ENCODE measurements at places on chromosomes 3 and 15.

- DNase-seq: no peak
These were observed 148.4 kb downstream of the B3GALNT1 start for GRCh38 chr3:160956785-160957184.

DNA sequence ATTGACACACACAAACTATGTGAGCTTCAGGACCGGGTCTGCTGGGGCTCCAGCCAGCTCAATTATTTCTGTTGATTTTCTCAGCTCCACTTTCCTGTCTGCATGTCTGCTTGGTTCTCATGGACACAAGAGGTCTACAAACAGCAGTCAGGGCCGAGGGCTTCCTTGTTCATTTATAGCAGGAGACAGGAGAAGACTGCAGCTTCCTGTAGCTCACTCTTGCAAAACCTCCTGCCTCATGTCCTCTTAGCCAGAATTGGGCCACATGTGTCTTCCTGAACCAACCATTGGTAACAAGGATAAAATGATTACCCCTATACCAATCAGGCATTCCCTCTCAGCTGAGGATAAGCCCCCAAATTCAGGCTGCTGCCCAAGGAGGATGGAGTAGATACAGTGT is 182.8 kb downstream of the TLE3 start:
- no peak for DNase-seq

DNA sequence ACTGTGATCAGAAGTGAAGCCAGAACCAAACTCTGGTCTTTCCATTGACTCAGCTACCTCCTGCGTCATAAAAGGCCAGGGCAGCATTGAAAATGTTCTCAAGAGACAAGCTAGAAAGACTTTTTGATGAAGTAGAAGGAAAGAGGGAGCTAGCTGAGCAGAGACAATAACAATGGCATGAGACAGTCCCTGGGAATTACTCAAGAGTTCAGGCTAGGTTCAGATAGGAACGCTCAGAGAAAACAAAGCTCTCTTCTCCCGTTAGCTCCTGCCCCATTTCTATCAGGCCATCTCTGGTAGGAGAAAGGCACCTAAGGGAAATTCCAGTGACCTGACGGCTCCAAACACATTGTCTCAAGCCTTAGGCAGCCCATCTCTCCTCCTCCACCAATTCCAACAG is 7.0 kb upstream of the OXTR start:
- DNase-seq: no peak

- DNase-seq: no peak
These were observed at the start of gene HGD for GRCh38 chr3:120682095-120682681. HGD (minus strand) TSS chr3:120682239; CDS start chr3:120682111, 128 bp downstream.

DNA sequence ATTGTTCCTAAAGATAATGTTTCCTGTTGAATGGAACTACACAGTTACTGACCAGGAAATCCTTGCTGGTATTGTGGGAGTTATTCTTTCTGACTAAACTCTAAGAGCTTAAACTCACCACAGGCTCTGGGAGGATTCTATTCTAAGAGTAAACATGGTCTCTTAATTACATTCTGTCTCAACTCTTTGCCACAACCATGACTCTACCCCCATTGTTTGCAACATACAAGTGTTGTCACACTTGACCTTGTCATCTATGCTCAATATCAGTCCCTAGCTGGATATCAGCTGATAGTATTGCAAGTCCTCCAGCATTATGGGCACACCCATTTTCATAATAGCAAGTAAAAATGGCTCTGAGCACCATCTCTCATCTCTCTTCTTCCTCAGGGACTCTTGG is 29.6 kb upstream of the SECISBP2L start:
- no peak for DNase-seq

- DNase-seq: peak; percentile 72
These were observed 2.7 kb upstream of the TMEM87A start for GRCh38 chr15:42275780-42276391.

- DNase-seq: no peak
These were observed 24.9 kb downstream of the BLM start for GRCh38 chr15:90742087-90742486.

- DNase-seq: no peak
These were observed 51.2 kb upstream of the ADAMTS17 start for GRCh38 chr15:100393008-100393407.

DNA sequence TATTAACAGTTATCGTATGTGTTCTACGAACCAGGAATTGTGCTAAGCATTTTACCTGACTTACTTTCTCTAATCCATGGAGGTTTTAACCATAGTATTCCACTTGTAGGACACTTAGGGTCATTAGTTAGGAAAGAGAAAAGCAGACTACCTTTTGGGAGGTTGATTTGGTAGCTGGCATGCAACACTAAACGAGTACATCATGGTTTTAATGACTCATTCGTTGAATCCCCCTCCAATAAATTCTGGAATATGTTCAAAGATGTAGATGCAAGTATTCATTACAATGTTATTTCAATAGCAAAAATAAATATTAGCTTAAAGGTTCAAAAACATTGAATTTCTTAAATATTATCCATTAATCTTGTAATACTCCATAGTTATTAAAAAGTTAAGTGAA is 162.5 kb downstream of the FMN1 start:
- DNase-seq: no peak

DNA sequence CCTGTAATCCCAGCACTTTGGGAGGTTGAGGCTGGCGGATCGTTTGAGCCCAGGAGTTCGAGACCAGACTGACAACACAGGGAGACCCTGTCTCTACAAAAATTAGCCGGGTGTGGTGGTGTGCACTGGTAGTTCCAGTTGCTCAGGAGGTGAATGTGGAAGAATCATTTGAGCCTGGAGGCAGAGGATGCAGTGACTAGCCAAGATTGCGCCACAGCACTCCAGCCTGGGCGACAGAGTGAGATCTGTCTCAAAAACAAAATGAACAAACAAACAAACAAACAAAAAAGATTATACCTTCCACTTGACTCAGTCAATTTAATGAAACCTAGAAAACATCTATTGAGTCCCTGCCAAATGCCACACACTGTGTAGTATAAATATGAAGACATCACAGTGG is 30.5 kb upstream of the PHLDB2 start:
- DNase-seq: no peak

DNA sequence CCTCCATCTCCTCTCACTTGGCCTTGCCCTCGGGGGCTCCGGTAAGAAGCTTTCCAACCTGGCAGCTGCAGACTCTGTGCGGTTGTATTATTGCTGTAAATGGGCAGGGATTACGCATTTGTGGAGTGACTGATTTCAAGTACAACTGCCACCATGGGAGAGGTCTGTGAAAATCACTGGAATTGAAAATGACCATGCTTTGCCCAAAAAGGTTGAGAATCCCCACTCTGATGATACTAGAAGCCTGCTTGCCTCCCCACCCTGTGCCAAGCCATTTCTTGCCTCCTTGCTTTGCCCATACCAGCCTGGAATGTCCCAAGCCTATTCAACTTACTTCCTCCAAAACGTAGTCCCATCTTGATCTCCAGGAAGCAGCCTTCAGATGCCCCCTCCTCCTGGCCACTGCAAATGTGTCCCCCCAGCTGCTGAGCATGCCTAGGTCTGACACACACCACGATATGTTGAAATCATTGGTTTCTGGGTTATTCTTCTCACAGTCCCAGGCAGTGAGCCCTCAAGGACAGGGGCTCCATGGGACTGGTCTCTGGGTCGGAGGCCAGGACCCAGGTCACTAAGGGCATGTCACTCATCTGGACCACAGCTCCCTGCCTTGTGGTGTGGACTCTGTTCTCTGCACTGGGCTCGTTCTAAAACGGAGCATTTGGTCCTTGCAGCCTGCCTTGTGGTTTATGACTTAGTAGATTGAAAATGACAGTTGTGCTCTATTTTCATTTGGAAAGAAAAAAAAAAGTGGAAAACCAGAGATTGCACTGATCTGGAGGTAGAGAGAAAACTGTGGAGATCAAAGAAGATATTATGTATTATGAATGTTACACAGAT is 42.9 kb downstream of the SMAD3 start:
- DNase-seq: no peak

GRCh38 chr15:80500021-80500420 is 95.8 kb downstream of the ARNT2 start:
- DNase-seq: no peak

DNA sequence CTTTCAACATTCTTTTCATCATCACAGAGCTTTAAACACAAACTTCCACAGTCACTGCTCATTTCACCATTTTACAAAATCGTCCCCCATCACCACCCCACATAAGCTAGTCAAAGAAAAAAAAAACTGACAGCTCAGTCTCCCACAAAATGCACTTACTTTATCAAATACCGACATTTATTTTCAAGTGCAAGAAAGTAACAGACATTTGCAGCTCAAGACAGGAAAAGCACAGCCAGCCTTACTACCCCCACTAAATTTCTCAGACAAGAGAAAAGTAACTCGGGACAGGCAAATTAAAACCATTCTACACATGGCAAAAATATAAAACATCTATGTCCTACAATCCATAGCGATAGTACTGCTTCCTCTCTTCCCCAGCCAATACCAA is 402.4 kb downstream of the SHQ1 start:
- no peak for DNase-seq

- DNase-seq: no peak
These were observed 3.5 kb downstream of the PFN2 start for GRCh38 chr3:149967086-149967685.

DNA sequence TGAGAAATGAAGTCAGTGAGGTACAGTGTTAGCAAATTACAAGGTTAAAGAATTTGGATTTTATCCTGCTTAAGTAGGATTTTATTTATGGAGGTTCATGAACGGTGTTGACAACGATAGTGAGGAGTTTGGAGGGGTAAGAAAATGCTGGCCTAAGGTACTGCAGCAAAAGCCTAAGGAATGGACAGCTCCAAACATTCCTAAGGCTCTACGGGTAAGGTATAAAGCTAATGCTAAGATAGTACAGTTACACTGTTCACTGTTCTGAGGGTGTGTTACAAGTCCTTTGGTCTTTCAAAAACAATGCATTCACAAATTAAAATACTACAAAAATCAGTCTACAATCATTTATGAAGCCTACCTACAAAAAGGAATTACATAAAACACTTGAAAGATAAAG is 7.3 kb downstream of the MTMR10 start:
- DNase-seq: no peak

- DNase-seq: no peak
These were observed 8.1 kb downstream of the FAM131A start for GRCh38 chr3:184345317-184346144.

- DNase-seq: no peak
These were observed 299 bp downstream of the PAQR9 start for GRCh38 chr3:142963234-142963515.

- DNase-seq: no peak
These were observed 606.7 kb downstream of the PDCD6IP start for GRCh38 chr3:34405159-34405558.

DNA sequence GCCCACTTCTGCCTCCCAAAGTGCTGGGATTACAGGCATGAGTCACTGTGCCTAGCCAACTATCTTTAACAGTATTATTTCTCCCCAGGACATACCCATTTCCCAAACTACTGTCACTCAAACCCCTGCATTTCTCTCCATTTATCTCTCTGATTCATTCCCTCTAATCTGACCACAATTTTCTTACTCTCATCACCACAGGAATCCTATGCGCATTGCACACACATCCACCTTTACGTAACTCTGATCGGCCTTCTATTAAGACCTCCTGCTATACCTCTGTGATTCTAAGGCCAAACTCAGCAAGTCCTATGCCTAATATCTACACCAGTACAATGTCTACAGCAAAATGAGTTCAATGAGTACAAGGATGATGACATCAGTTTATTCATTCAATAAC is 235.0 kb downstream of the ULK4 start:
- no peak for DNase-seq

GRCh38 chr15:66953523-66954229 is 111.7 kb upstream of the SMAD3 start:
- no peak for DNase-seq

DNA sequence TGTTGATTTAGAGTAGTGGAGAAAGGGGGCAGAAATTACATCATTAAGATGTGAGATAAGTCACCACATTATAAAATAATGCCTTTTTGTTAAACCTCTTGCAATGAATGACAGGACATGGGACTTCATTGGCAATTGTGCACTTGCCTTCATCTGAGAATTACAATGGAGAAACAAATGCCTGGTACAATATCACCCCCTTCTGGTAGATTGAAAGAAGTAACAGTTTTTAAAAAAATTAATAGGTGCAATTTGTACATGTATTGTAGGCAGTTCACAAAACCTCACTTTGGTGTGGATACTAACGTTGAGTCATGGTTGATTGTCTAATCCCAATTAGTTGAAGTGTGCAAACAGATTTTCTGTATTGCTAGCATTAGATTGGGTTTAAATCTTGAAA is 4.6 kb upstream of the P2RY14 start:
- no peak for DNase-seq

DNA sequence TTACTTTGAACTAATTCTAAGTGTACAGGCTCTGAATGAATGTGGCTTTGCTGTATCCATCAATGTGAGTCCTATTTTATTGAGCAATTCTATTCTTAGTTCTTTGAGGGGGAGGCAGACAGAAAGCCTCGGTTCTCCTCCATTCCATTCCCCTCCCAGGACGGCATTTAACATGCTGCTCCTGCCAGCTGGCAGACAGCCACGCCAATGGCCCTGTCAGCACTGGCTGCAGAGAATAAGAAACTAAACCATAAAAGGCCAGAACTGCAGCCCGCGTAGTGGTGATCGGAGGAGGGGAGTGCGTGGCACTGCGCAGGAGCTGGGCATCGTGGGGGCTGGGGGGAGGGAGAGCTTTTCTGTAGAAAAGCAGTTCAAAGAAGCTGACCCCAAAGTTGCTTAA is 76.0 kb upstream of the HACD2 start:
- DNase-seq: no peak

DNA sequence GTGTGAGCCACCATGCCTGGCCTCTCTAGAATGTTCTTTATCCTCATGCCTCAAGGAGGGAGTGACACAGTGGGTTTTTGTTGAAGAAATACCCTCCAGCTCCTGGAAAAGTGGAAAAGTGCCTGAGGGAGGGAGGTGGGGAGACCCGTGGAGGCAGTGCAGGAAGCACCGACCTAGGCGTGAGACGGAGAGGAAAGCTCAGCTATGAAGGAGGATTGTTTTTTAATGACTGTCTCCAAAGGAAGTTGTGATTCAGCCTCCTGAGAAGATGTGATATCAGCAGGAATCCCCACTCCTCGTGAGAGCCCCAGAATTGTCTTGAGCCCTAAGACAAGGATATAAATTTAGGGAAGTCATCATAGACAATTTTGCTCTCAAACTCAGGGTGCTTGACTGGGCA is 21.7 kb downstream of the RPLP1 start:
- DNase-seq: no peak

- no peak for DNase-seq
These were observed 85.3 kb upstream of the CFAP20DC start for GRCh38 chr3:59135096-59135495.

- DNase-seq: no peak
These were observed 6.4 kb downstream of the CEP97 start for GRCh38 chr3:101730839-101731238.

DNA sequence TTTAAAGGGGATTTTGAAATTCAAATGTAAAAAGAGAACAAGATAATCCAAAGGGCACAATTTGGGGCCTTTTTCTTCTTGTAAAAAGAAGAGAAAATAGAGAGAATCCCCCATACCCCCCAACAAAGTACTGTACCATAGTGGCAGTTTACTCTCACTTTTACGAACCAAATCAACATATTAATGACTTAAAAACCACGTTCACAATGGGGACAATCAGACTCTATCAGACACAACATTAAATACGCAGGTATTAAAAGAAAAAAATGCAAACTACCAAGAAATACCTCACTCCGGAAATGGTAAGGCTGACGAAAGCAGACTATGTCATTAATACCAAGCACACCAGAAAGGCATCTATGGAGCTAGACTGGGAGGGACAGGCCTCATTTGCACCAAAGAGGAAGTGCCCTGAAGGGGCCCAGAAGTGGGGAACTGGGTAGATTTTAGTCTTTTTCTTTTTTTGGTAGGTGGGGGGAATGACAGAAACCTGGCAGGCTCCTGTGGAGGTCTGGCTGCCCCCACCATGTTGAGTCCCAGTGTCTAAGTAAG is 134.3 kb downstream of the TIGIT start:
- DNase-seq: no peak
